ENCODE measurements at places on chromosomes 7 and 10. TPM values are rescaled to one million over a fixed set of nuclear protein-coding genes. Genes with fewer than 3 reads are reported as not detected.

DNA sequence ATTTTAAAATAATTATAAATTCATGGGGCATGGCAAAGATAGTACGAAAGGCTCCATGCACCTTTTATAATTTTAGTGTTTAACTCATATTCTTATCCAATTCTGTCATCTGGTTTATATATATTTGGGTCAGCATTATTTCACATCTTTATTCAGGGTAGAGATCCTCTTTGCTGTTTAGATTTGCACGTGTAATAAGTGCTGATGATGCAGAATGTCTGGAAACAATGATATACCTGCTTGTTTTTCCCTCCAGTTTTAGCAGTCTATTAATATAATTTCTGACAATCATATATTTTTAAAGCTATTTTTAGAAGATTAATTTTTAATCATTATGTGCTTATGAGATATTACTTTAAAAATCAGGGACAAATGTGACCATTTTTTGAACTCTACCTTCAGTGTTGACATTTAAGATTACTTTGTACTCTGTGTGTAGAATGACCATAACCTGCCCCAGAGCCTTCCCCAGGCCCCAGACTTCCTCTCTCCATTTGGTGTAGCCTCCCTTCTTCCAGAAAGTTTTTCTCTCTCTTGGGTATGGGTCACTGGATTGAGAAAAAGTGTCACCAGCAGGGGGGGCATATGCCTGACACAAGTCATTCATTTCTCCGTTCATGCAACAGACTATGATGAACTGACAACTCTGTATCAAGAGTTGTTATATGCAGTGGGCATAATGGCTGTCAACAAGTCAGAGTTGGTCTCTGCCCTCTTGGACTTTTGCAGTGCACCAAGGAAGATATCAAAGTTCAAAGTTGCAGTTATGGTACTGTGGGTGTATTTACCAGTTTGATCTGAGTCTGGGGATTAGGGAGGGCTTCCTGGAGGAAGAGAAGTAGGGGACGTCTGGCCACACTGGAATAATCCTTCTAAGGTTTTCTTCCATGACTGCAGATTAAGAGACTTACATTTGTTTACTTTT is 192.6 kb upstream of the CCDC6 start:
- no peak overlapping the region for H3K27ac ChIP-seq
- no peak overlapping the region for H3K4me3 ChIP-seq
- no peaks in the 10 kb centered on the region for H3K27me3 ChIP-seq
- peaks cover 12% of the 10 kb centered on the region for H3K36me3 ChIP-seq

JMJD1C gene
- 30.3 TPM for total RNA-seq

- DNase-seq, result no peak
- no peak overlapping the region for H3K27ac ChIP-seq
- no peaks in the 10 kb centered on the region for H3K36me3 ChIP-seq
- H3K27me3 ChIP-seq, result peaks cover 6% of the 10 kb centered on the region
- H3K4me3 ChIP-seq, result no peak overlapping the region
Measured at GRCh38 chr7:55249332-55249731, 115.8 kb upstream of the LANCL2 start.

DNA sequence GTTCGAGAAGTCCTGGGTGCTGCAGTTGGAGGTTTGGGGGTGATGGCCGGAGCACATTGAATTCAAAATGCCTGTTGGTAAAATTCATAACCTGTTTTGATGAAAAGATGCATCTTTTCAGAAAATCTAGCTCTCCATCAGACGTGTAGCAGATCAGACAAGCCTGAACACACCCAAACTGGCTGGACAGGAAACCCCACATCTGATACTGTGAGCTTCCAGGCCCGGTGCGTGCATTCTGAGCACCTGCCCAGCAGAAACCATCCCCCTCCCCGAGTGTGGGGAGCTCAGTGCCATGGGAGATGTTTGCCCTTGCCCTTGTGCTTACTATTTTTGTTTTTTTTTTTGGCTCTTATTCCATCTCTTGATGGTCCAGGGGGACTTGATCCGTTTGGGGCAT is 417.1 kb downstream of the TCERG1L start:
- H3K27ac ChIP-seq, result no peak overlapping the region
- no peak overlapping the region for H3K4me3 ChIP-seq
- no peaks in the 10 kb centered on the region for H3K36me3 ChIP-seq
- H3K27me3 ChIP-seq, result no peaks in the 10 kb centered on the region
- no peaks in the 10 kb centered on the region for H3K4me1 ChIP-seq

DNA sequence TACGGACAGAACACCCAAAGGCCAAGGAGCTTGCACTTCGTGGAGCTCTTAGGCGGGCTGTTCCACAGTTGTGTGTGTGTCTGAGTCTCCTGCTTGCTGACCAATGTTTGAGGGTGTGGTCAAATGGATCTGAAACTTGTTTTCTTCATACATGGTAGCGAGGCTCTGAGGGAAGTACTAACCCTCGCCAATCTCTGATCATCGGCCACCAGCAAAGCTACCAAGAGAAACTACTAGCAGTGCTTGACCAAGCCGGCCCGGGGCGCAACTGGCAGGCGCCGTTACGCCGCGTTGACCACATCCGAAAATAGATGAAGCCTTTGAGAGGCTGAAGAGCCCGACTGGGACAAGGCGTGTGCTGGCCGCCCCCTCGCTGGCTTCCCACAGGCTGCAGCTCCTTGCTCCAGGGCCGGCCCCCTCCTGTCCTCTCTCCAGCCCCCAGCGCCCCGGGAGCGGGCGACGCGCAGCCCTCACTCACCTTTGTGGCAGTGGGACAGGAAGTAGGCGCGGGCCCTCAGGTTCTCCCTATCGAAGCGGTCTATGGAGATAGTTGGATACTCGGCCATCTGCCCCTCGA is 384 bp downstream of the DCLRE1C start:
- H3K4me3 ChIP-seq, result peak overlapping the region; percentile 86
- peaks cover 8% of the 10 kb centered on the region for H3K36me3 ChIP-seq
- H3K27ac ChIP-seq, result peak overlapping the region; percentile 83
- DNase-seq, result peak; percentile 62

PARD3 gene
- total RNA-seq, result 30.4 TPM

DNA sequence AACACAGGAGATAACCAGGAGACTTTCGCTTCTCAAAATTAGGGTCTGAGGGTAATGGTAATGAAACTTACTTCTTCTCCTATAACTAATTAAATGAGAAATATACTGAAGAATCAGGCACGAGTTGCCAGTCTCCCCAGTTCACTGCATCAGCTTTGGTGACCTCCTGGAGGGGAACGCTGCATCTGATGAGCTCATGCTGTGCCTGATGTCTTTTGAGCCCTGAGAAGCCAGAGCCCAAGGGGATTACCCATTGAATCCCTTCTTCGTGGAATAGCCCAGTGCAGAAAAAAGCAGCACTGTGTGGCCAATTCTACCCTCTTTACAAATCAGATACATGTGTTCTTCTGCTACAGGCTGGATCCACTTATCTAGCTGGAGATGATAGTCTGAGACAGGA is 45.1 kb downstream of the CYP2C9 start:
- no peak for DNase-seq
- H3K27ac ChIP-seq, result no peak overlapping the region
- H3K4me3 ChIP-seq, result no peak overlapping the region
- H3K27me3 ChIP-seq, result no peaks in the 10 kb centered on the region
- H3K4me1 ChIP-seq, result no peaks in the 10 kb centered on the region

SPDYE5 gene
- not detected for total RNA-seq

DNA sequence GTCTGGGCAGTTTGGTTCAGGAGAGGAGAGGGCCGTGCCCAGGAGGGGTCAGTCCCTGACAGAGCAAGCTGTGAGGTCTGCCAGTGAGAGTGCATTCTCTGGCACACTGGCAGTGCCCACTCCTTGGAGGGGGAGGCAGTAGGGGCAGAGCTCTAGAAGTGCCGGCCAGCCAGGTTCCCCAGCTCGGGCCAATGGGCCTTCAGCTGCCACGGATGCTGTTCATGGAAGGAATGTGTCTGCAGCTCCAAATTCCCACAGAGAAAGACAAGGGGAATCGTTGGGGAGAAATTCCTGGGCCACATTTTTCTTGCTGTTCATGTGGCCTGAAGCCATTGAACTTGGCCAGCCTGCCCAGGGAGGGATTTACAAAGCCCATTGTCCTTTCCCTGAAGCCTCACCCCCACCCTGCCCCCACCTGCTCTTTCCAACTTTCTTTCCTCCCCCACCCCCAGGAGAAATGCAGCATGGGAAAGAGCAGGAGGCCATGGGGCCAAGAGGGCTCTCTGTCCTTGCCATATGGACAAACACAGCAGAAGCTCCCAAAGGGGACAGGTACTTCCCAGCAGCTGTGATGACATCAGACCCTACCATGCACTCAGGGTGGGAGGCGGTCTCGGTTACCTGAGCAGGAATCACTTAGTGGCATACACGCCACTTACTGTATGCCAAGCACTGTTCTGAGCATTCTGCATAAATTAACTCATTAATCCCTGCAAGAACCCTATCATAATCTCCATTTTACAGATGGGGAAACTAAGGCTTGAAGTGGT is 70.7 kb downstream of the ARHGAP22 start:
- H3K27ac ChIP-seq, result no peak overlapping the region
- no peak for DNase-seq
- no peaks in the 10 kb centered on the region for H3K4me1 ChIP-seq

ELAPOR2 gene
- 2.7 TPM for total RNA-seq

LEP gene
- not detected for total RNA-seq

- peak within 1 kb of the TSS; percentile 24 for H3K4me3 ChIP-seq
- peaks cover 25% of the 10 kb centered on the region for H3K4me1 ChIP-seq
- no peak within 1 kb of the TSS for H3K27ac ChIP-seq
- peaks cover 84% of the 10 kb centered on the region for H3K27me3 ChIP-seq
- H3K36me3 ChIP-seq, result no peaks in the 10 kb centered on the region
- no peak for DNase-seq
Measured at GRCh38 chr7:23470330-23471105, at the start of gene IGF2BP3. Gene IGF2BP3 (minus strand): TSS chr7:23470491. CDS start chr7:23470110, 381 bp downstream.

DNA sequence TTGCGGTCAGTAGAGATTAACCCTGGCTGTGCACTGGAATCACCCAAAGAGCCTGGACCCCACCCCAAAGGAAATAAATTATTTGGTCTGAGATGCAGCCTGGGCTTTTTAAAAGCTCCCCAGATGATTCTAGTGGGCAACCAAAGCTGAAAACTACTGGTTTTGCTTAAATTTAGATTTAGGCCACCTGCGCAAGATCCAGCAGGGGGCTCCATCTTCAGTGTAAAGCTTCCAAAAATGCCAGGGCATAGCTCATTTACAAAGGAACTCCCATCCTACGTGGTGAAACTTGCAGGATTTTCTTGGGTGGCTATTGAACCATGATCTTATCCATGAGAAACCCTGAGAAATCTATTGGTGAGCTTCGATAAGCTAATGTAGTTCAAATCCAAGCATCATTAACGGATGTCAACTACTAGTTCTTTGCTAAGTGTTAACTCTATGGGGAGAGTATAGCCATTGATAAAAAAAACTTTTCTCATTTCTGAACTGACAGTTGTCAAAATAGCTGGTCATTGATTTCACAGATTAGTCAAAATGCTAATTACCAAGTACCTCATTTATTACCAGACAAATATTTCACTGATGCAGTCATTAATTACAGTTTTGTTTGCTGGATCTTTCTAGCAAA is 315.3 kb downstream of the LHFPL3 start:
- peaks cover 15% of the 10 kb centered on the region for H3K27me3 ChIP-seq
- H3K36me3 ChIP-seq, result no peaks in the 10 kb centered on the region
- no peak for DNase-seq
- no peaks in the 10 kb centered on the region for H3K4me1 ChIP-seq

ZSWIM8 gene
- 45.6 TPM for total RNA-seq
